BJ (cell line): ENCODE measurements at places on chromosomes 11 and 22.

DNA sequence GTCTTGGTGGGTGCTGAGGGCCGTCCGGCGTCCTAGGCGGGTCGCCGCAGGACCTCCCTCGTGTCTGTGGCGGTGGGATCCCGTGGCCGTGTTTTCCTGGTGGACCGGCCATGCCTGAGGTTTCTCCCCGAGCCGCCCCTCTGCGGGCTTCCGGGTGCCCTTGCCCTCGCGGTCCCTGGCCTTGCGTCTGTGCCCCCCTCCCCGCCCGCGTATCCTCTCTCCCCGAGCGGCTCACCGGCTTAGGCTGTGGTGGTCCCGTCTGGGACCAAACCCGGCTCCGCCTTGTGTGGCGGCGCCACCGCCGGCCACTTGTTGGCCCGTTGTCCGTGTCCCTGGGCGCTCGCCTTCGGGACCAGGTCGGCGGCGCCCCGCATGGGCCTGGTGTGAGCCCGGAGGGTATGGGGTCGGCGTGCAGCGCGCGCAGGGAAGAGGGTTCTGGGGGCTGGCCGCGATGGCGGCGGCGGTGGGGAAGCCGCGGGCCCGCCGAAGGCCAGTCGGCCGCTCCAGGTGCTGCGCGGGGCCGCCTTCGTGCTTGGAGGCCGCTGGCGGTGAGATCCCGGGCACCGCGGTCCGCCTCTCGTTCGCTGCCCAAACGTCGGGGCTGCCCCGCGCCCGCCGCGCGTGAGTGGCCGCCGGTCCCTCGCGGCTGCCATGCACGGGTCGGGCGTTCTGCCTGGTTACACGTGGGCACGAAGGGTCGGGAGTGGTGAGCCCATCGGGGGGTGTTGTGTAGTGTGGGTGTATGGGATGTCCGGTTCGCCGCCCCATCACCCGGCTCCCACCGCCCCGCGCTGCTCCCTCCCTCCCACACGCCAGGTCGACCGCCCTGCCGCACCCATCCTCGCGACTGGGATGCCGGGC is 3899.1 kb upstream of the OR11H1 start:
- DNase-seq: no peak

DNA sequence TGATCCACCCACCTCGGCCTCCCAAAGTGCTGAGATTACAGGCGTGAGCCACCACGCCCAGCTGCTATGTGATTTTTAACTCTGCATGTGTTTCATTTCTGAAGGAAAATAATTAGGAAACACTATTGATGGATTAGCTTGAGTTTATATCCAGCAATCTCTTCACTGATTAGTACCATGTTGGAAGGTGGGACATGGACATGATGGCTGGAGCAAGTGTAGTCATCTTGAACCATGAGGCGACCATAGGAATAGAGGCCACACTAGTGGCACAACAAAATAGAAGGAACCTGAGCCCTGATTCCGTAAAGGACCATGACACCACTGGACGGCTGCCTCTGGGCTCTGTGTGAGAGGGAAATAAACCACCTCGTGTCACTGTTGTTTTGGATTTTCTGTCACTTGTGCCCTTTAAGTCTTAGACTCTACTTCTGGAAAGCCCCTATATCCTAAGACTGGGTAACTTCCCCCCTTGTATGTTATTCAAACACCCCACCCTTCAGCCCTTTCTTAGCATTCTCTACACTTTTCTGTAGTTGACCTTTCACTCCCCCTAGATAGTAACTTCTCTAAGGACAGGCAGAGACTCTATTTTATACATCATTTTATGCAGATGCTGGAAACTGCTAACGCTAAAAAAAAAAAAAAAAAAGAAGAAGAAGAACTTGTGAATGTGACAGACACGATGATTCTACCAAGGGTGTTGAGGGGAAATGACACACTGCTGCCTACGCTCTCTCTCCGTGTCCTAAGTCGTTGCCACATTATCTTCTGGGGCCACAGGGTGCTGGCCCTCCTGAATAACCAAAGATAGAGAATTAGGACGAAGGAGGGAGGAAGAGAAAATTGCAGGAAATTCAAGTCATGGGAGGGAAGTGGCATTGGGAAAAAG is 2.7 kb upstream of the VPS37C start:
- no peak for DNase-seq

- DNase-seq: no peak
These were observed 19.7 kb downstream of the PARVG start for GRCh38 chr22:44200451-44200850.

GRCh38 chr22:42321908-42322561 is 51.6 kb upstream of the TCF20 start:
- no peak for DNase-seq

- no peak for DNase-seq
These were observed 19.3 kb upstream of the SMIM38 start for GRCh38 chr11:69136471-69136870.

DNA sequence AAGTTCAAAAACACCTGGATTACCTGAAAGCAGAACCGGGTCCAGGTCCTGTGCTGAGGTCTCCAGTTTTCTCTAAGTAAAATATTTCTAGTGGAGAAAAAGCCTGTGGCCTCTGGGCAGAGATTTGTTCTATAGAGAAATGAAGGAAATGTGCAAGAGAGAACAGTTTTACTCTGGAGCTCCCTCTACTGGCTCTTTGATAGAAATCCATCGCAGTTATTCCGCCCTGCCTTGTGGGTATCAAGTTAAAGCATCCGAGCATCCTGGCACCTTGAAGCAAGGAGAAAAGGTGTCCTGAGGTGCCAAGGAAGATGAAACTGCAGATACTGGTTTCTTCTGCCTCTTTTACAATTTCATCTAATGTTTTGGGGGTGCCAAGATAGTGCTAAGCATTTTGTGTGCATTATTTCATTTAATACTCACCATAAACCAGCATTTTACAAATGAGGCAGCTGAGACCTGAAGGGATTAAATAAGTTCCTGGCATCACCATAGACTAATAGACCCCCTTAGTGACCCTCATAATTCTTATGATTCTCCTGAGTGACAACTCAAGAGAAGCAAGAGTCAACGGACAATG is 113.1 kb upstream of the HSD17B12 start:
- DNase-seq: no peak

- DNase-seq: no peak
These were observed 47.5 kb downstream of the IGLL5 start for GRCh38 chr22:22935056-22935545.

- no peak for DNase-seq
These were observed 2.1 kb upstream of the PRR33 start for GRCh38 chr11:1893581-1894359.

- DNase-seq: no peak
These were observed 1.6 kb upstream of the TMPRSS13 start for GRCh38 chr11:117930668-117931330.

DNA sequence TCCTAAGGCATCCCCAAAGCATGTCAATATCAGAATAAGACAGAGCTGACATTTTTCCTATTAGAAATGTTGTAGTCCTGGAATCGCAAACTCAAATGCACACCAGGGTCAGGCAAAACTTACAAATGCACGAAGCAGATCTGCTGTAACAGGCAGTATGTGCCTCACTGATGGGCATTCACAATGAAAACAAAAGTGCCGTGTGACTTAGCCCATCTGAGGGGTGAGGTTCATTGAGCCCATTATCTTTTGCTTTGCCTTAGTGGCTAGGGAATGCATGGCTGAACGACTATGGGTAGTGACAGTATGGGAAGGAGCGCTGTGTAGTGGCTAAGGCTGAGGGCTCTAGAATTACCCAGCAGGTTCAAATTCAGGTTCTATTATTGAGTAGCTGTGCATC is 43.1 kb upstream of the RASSF10 start:
- no peak for DNase-seq

DNA sequence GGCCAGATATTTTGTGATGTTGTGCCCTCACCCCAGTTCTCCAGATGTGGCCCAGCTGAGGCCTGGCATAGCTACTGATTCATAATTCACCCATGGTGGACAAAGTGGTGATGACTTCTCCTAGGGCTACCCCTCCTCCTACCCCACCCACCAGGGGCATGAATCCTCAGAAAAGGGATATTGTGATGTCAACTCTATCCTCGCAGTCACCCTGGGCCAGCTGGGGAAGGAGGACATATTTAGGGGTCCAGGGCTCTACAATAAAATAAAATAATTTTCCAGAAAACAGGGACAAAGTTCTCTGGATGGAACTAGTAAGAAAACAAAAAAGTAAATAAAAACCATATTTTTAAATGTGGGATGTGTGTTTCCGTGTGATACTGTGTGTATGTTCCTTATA is at the start of gene UBQLNL:
Gene UBQLNL, minus strand, starts transcription at position 101 of the 400 bp plus-strand sequence. CDS start 258 bp downstream, outside the sequence.
- DNase-seq: no peak

- no peak for DNase-seq
These were observed 593.7 kb downstream of the METTL15 start for GRCh38 chr11:28701760-28702449.

GRCh38 chr11:108197351-108197750 is 25.1 kb downstream of the NPAT start:
- no peak for DNase-seq

- no peak for DNase-seq
These were observed 6.4 kb downstream of the SELENOM start for GRCh38 chr22:31100762-31101525.

- DNase-seq: no peak
These were observed 17.5 kb upstream of the TMPRSS4 start for GRCh38 chr11:118059246-118059940.

DNA sequence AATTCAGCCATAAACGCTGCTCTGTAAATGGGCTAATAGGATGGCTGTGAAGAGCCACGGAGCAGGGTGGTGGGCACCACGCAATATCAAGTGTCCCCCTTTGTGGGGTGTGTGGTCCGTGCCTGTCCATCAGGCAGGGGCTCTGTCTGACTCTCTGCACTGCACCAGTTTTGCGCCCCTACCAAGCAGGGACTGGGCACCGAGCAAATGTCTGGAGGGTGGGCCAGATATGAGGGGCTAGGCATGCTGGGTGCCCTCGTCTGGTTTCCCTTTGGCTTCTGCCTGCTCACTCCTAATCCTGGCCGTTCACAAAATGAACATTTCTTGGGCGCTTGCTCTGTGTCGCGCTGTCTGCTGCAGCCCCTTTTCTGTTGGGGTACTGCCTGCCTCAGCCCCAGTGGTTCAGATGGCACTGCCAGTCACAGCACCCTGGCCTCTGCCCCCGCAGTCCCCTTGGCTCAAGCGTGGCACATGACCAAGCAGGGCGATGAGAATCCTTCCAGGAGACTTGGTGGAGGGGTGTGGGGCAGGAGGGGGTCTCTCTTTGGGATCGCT is 37.1 kb upstream of the CELSR1 start:
- no peak for DNase-seq

- peak; percentile 15 for DNase-seq
These were observed at the start of gene NLRX1 for GRCh38 chr11:119168471-119169281. Gene NLRX1 (plus strand): TSS chr11:119168725. CDS start chr11:119171404, 2,679 bp downstream.

GRCh38 chr11:134633276-134633675 is 221.2 kb upstream of the B3GAT1 start:
- DNase-seq: no peak

DNA sequence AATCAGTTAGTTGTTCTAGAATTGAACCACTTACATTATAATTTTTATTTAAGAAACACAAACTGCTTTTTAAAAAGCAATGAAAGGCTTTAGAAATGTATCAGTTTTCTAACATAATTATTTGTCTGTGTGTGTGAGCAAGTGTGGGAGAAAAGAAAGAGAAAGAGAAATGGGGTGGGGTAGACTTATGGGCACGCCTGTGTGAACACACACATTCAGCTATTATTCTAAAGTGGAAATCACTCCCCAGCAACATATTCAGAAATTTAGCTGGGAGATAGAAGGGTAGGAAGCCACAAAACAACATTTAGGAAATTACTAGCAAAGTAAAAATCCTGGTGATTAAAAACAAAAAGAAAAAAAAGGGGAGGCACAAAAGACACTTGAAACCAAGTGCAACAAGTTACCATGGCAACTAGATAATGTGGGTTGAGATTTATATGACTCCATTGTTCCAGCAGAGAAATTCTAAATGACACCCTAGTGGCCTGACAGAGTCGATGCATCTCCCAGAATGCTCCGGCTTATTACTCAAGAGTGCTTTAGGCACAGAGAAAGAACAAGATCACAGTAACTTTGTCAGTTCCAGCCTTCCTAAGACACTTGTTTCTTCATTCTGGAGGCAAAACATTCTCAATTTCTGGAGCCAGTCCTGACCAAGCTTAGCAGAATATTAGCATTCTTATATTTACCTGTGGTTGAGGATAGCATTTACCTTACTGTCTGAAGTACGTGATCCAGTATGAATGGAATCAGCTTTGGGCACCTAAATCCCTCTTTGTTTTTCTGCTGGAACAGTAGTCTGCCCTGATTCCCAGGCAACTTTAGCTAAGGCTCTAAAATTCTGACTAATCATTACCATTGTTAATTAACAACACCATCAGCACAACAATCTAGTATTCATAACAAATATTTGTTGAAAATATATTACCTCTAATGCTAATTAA is 444.4 kb downstream of the DLG2 start:
- DNase-seq: no peak

GRCh38 chr11:75487365-75487764 is 38.4 kb downstream of the GDPD5 start:
- DNase-seq: no peak

DNA sequence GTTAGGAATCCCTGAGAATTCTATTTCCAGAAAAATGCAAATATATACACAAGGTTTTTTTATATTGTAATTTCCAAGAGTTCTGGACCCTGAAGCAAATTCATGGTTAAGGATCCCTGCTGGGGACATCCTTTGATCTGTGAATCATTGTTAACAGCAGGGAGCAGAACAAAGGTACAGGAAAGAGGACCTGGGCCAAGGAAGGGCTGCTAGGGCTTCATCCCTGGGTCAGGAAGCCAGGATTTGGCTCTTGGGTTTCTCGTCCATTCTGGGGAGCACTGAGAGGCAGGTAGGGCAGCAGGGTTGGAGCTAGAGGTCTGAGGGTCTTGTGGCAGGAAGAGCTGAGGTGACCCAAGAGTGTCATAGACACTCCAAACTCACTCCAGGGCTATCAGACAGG is 10.2 kb upstream of the OAF start:
- no peak for DNase-seq

- no peak for DNase-seq
These were observed 4.3 kb downstream of the KRTAP5-6 start for GRCh38 chr11:1701091-1701807.

- DNase-seq: no peak
These were observed 50.0 kb upstream of the ADA2 start for GRCh38 chr22:17269224-17269606.

DNA sequence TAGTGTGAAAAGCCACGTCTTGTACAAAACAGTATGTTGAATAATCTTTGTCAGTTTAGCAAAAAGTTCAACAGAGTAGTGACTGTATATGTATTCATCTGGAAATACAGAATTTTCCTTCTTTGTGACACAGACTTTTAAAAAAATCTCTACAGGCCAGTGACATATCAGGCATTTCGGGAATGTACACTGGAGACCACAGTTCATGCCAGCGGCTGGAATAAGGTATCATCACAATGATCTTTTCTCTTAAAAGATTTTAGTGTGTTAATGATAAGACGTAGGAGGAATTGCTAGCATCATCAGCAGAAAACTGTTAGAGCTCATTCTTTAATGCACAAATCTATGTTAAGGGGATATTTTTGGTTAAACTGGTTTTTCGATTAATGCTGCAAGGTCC is 57.4 kb downstream of the BCL2L13 start:
- DNase-seq: no peak
